NCI-H2227 treated with DMSO at 0.1 percent for 48 hours (cell line): ENCODE measurements at places on chromosomes 3 and 15.

GRCh38 chr3:195032106-195032759 lies 238.7 kb downstream of the XXYLT1 start:
- no peak for DNase-seq

- DNase-seq = no peak
These were observed 66.9 kb downstream of the FNDC3B start for GRCh38 chr3:172106037-172106954.

- DNase-seq = no peak
These were observed 233.8 kb downstream of the SNRPN start for GRCh38 chr15:25188551-25189101.

DNA sequence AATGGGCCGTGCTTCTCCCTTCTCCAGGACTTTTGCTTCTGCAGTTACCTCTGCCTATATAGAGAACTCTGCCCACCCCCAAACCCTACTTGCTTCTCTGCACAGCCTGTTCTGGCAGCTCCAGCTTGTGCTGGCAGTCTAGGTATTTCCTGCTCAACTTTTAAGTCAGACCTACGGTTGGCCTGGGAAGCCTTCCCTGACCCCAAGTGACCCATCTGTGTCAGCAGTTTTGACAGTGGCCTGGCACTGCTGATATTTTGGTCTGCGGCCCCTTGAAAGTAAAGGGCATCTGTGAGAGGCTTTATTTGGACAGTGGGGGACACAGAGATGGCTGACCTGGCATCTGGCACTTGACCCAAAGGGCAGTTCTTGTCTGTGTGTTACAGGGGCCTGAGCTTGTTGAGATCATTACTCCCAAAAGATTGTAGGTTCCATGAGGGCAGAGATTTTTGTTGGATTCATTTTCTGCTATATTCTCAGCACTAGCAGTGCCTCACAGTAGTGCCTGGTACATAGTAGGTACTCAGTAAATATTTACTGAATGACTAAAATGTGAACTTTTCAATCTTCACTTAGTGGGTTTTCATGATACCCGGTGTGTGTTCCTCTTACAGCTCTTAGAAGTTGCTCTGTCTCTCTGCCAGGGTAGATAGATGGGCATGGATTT lies 55.2 kb upstream of the TRAK1 start:
- DNase-seq = no peak

- no peak for DNase-seq
These were observed 32.8 kb upstream of the LRTM1 start for GRCh38 chr3:54960701-54961100.

DNA sequence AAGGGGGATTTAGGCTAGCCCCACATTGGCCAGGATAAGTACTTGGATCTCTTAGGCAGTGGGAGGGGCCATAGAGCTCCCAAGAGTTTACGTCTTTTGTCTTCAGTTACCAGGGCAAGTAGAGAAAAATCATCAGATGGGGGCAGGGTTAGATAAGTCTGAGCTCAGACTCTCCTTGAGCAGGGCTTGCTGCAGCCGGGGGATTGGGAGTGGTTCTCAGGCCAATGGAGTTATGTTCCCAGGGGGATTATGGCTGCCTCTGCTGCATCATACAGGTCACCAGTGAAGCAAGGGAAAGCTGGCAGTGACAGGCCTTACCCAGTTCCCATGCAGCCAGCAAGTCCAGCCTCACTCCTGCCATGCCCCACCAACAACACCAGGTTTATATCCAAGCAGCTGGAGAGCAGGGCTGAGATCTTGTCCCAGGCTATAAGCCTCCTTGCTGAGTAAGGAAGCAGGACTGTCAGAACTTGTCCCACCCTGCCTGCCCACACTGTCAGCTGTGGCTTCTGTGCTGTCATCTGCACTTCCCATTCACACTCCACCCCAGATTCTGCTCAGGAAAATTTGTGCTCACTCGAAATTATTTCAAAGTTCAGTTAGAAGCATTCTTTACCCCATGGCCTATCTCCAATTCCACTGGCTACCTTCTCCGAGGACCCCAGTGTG lies 215.3 kb downstream of the FAM43A start:
- DNase-seq = no peak
